ENCODE measurements at places on chromosomes 3 and 15. TPM values are rescaled to one million over a fixed set of nuclear protein-coding genes. Genes with fewer than 3 reads are reported as not detected.
A peak's percentile ranks its signal among the peaks of the same experiment; 100 is the strongest.

DNA sequence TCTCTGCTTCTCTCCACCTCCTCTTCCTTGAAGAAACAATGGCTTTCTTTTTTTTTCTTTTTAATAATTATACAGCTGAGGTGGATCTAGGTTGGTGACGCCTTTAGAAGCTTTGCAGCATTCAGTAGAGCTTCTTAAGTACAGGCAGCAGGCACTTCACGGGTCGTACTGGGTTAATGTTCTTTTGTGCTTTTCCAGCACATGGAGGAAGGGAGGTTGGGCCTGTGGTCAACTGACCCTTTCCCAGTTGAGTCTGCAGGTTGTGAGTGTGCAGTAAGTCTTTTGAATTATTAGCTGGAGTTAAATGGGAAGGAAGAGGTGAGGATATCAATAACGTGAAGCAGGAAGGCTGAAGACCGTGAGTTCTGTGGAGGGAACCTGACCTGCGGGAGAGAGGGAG, 7.0 kb downstream of the TRAK1 start:
- no peaks in the 10 kb centered on the region for H3K27me3 ChIP-seq
- H3K4me3 ChIP-seq, result no peak overlapping the region
- DNase-seq, result no peak

GRCh38 chr3:53153264-53153823, 7.7 kb upstream of the PRKCD start:
- no peak overlapping the region for H3K27ac ChIP-seq
- H3K36me3 ChIP-seq, result no peaks in the 10 kb centered on the region
- no peak for DNase-seq
- H3K27me3 ChIP-seq, result peaks cover 46% of the 10 kb centered on the region

DNA sequence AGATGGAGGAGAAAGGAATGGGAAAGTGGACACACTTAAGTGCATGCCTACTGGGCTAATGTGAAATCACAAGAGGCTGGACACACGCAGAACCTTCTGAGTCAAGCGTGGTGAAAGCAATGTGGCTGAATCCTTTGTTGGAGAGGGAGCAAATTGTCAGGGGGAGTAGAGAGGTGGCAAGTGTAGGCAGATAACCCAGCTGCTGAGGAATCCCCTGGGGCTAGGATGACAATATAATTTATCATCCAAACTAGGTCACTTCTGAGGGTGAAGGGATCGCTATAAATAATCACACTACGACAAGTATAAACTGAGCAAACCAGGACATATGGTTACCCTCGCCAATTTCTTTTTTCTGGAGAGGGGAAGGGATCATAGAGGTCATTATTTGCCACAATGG, 28.7 kb downstream of the TAMM41 start:
- H3K4me3 ChIP-seq, result no peak overlapping the region
- no peak for DNase-seq
- H3K27ac ChIP-seq, result no peak overlapping the region
- peaks cover 18% of the 10 kb centered on the region for H3K4me1 ChIP-seq
- H3K36me3 ChIP-seq, result peaks cover 3% of the 10 kb centered on the region

GRCh38 chr15:93932164-93932776, 299.1 kb upstream of the MCTP2 start:
- DNase-seq, result no peak
- no peaks in the 10 kb centered on the region for H3K4me1 ChIP-seq
- no peak overlapping the region for H3K27ac ChIP-seq
- H3K27me3 ChIP-seq, result no peaks in the 10 kb centered on the region

The MAN2C1 gene
- 120 TPM for total RNA-seq

The FSIP1 gene
- total RNA-seq, result 0.60 TPM

The TMEM40 gene
- total RNA-seq, result not detected

DNA sequence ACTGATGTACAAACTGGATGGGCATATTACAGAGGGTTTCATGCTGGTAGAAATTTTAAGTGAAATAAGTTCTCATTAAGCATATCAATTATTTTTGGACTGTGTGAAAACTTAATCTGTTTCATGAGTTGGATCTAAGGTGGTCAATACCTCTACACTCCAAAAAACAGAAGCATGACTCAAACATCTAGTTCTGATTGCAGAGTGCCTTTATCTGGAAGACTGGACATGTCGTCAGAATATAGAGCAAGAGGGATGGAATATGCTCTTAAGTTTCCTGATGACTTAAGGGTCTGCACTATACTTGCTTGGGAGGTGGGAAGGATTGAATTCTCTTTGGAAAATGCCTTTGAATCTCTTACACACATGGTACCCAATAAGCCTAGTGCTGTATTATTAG, 138.3 kb downstream of the LPP start:
- no peak for DNase-seq
- no peak overlapping the region for H3K4me3 ChIP-seq
- peaks cover 4% of the 10 kb centered on the region for H3K36me3 ChIP-seq
- no peak overlapping the region for H3K27ac ChIP-seq
- H3K4me1 ChIP-seq, result peaks cover 66% of the 10 kb centered on the region

DNA sequence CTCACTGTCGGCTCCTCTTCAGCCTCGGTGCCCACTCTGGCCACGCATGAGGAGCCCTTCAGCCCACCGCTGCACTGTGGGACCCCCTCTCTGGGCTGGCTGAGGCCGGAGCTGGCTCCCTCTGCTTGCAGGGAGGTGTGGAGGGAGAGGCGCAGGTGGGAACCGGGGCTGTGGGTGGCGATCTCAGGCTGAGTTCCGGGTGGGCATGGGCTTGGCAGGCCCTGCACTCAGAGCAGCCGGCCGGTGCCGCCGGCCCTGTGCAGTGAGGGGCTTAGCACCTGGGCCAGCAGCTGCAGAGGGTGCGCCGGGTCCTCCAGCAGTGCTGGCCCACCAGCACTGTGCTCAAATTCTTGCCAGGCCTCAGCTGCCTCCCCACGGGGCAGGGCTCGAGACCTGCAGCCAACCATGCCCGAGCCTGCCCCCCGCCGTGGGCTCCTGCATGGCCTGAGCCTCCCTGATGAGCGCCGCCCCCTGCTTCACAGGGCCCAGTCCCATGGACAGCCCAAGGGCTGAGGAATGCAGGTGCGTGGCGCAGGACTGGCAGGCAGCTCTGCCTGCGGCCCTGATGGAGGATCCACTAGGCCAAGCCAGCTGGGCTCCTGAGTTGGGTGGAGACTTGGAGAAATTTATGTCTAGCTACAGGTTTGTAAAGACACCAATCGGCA, 899.1 kb downstream of the SI start:
- no peak overlapping the region for H3K4me3 ChIP-seq
- H3K27me3 ChIP-seq, result no peaks in the 10 kb centered on the region
- no peak for DNase-seq
- H3K36me3 ChIP-seq, result peaks cover 2% of the 10 kb centered on the region
- no peak overlapping the region for H3K27ac ChIP-seq
- H3K4me1 ChIP-seq, result no peaks in the 10 kb centered on the region

DNA sequence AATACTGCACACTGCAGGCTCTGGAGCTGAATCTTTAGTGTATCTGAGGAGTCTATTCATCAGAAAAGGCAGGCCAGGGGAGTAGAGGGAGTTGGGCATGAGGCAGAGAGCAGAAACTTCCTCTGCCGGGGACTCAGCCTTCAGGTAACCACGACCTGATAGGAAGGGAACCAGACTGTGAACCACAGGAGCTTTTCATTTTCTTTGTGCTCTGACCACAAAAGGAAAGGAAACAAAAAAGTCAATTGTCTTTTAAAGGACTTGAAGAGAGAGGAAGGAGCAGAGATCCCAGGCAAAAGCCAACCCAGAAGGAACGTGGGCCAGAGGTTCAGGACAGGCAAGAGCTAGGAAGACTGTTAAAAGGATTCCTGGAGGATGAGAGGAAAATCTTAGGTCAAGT, 573.3 kb downstream of the EPHB1 start:
- no peaks in the 10 kb centered on the region for H3K27me3 ChIP-seq
- H3K4me1 ChIP-seq, result no peaks in the 10 kb centered on the region
- no peaks in the 10 kb centered on the region for H3K36me3 ChIP-seq
- no peak overlapping the region for H3K4me3 ChIP-seq

The SPESP1 gene
- total RNA-seq, result 2.0 TPM

DNA sequence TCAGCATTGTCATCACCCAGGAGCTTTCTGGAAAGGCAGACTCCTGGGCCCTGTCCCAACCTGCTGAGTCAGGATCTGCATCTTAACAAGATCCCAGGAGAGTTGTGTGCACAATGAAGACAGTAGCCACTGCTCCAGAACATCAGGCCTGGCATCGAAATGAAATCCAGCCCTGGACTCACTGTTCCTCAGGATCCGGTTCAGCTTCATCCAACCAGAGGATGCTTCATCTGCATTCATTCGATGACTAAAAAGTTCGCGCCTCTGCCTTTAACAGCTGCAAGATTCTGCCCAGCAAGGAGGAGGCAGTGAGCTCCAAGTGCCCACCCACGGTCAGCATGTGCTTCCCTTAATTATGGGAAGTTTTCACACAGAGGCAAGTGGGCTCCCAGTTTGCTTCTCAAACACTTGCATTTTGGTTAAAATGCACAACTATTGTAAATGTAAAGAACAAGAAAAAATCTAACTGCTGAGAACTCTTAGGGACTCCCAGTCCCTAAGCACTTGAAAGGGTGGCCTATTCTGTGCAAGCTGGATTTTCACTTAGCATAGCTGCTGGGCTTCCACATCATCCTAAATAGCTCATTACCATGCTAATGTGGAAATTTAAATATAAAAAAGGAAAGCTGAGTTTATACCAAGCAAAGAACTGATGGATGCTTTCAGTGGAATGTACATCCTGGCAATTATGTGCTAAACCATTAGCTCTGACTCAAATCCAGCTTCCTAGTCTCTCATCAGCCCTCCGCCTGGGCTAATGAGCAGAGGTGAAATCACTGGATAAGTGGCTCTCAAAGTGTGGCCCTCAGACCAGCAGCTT, 25.5 kb upstream of the ESYT3 start:
- no peaks in the 10 kb centered on the region for H3K36me3 ChIP-seq
- H3K4me1 ChIP-seq, result no peaks in the 10 kb centered on the region
- peaks cover 35% of the 10 kb centered on the region for H3K27me3 ChIP-seq
- no peak overlapping the region for H3K4me3 ChIP-seq

DNA sequence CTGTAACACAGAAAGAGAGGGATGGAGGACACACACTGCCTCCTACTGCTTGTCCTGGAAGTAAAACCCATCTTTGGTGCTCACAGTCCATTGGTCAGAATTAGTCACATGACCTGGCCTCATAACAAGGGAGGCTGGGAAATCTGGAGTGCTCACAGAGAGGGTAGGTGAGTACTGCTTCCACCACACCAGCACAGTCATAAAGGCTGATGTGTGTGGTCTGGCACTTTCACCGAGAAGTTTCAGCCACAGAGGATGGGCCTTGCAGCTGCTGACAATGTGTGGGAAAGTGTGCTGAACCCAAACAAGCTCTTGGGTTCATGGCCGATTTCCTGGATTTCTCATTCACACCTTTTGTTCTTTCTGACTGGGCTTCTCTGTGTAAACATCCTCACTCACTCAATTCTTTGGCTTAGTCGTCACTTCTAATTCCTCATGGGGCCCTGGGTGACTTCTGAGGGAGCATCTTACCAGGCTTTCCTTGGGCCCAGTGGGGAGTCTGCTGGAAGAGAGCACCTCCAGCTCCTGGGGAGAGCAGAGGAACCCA, 100.7 kb downstream of the ASB7 start:
- peak overlapping the region; percentile 50 for H3K4me3 ChIP-seq
- DNase-seq, result peak; percentile 67
- H3K27me3 ChIP-seq, result peaks cover 50% of the 10 kb centered on the region
- H3K36me3 ChIP-seq, result no peaks in the 10 kb centered on the region
- H3K4me1 ChIP-seq, result peaks cover 17% of the 10 kb centered on the region

DNA sequence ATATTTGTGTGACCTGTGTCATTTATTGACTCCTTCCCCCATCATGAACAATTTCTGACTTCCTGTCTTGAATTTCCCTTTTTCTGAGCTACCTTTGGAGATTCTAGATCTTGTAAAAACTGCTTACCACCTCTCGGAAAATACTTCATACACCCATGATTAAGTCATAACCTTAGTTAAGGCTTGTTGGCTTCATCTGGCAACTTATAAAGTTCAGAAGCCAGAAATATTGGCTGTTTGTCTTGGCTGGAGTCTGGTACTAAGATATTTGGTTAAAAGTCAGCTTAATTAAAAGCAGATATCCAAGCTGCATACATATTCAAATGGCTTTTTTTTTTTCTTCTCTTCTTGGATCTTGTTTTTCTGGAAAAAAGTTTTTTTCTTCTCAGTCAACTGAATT, 37.3 kb upstream of the B3GALNT1 start:
- DNase-seq, result no peak
- H3K4me3 ChIP-seq, result no peak overlapping the region
- no peak overlapping the region for H3K27ac ChIP-seq

DNA sequence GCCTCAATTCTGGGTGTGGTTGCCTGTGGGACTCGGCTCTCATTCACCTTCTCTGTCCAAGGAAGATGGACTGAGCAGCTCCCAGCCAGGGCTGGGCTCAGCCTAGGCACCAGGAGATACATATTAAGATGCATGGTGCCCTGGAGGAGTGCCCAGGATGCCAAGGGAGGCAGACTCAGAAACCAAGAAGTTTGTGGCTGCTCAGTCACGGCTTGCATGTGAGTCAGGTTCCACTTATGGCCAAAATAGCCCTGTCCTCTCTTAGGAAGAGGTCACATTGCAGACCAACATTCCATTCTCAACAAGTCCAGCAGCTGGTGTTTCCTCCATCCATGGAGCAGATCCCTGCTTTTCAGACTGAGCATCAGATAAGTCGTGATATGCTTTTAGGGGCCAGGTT, 21.8 kb downstream of the CDCP1 start:
- DNase-seq, result no peak
- no peaks in the 10 kb centered on the region for H3K36me3 ChIP-seq
- H3K27me3 ChIP-seq, result peaks cover 8% of the 10 kb centered on the region
- peaks cover 16% of the 10 kb centered on the region for H3K4me1 ChIP-seq

The FSTL1 gene
- total RNA-seq, result 1.3 TPM

DNA sequence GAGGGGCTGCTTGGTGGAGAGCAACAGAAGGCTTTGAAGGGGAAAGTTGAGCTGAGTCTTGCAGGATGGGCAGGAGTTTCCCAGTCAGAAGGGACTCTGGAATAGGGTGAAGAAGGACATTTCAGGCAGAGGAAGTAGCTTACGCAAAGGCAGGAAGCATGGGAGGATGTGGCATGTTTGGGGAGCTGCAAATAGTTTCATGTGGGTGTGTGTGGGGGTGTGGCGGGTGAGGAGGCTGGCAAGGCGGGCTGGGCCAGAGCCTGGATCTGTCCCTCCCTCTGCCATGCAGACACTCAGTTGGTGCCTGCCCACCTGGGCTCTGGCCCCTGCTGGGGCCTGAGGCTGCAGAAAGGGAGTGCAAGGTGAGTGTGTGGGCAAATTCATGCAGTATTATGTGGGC, 10.4 kb downstream of the TEX264 start:
- peak; percentile 27 for DNase-seq
- H3K27me3 ChIP-seq, result no peaks in the 10 kb centered on the region
- peaks cover 79% of the 10 kb centered on the region for H3K4me1 ChIP-seq
- peak overlapping the region; percentile 47 for H3K27ac ChIP-seq
- peak overlapping the region; percentile 56 for H3K4me3 ChIP-seq

GRCh38 chr3:58899159-58899952, 150.5 kb downstream of the CFAP20DC start:
- DNase-seq, result peak; percentile 67
- H3K27me3 ChIP-seq, result peaks cover 14% of the 10 kb centered on the region
- H3K36me3 ChIP-seq, result peaks cover 8% of the 10 kb centered on the region
- peaks cover 25% of the 10 kb centered on the region for H3K4me1 ChIP-seq

Measured in activated T-cell treated with anti-CD3 and anti-CD28 coated beads, Interleukin-2, amount 50 U/mL, for 72 hours (primary cell).